ENCODE measurements at places on chromosomes 11 and 22.

DNA sequence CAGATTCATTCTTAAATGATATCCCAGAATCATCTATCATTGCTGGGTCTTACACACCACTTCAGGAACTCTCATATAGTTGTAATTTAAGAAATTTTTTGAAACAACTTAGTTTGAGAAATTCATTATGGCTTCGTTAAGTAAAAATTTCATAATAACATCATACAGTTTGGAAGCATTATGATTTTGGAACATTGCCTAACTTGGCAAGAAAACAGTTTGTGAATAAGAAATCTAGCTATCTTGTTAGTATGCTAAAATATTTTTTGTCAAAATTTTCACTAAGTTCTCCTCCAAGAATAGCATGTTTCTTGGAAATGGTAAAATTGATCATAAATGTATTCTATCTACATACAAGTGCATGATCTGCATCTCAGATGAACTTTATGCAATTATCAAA lies 217.7 kb downstream of the CNTN5 start:
- no peak for DNase-seq

- DNase-seq = no peak
These were observed 3.4 kb downstream of the LGR4 start for GRCh38 chr11:27468995-27469695.

- DNase-seq = no peak
These were observed 39.1 kb downstream of the MMP27 start for GRCh38 chr11:102666331-102666957.

DNA sequence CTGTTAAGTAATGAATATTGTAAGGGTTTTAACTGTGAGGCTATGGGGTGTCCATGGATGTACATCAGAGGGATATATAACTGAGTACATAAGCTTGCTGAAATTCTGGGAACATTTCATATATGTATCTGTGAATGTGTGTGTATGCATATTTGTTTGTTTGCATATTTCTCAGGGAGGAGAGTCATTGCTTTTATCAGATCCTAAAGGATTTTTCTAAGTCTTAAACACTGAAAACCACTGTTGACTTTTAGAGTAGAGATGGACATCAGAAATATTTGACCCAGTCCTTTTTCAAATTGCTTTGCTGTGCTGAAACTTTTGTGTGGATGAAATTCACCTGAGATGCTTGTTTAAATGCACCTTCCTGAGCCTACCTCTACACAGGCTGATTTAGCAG lies 410.6 kb downstream of the METTL15 start:
- no peak for DNase-seq

DNA sequence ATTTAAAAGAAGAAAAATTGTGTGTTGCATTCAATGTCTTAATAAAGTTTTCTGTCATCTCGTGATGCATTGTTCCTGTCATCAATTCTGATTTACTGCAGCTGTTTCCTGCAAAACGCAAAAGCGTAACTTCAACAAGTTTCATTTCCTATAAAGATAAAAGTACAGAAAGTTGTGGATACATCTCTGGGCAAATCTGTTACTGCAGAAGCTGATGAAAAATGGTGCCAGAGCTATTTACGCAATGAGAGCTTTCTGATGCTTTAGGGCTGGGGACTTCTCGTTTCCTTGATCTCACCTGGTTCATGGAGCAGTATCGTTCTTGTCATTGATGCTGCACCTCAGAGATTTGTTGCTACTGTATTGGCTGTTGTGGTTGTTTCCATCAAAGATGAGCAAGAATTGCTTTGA lies 15.5 kb upstream of the MS4A12 start:
- DNase-seq = no peak

GRCh38 chr22:40345271-40345670 lies 1.0 kb upstream of the ADSL start:
- DNase-seq = no peak

- no peak for DNase-seq
These were observed 252.8 kb downstream of the JRKL start for GRCh38 chr11:96642583-96642982.

- no peak for DNase-seq
These were observed 94.3 kb downstream of the SLC17A6 start for GRCh38 chr11:22432291-22433093.

DNA sequence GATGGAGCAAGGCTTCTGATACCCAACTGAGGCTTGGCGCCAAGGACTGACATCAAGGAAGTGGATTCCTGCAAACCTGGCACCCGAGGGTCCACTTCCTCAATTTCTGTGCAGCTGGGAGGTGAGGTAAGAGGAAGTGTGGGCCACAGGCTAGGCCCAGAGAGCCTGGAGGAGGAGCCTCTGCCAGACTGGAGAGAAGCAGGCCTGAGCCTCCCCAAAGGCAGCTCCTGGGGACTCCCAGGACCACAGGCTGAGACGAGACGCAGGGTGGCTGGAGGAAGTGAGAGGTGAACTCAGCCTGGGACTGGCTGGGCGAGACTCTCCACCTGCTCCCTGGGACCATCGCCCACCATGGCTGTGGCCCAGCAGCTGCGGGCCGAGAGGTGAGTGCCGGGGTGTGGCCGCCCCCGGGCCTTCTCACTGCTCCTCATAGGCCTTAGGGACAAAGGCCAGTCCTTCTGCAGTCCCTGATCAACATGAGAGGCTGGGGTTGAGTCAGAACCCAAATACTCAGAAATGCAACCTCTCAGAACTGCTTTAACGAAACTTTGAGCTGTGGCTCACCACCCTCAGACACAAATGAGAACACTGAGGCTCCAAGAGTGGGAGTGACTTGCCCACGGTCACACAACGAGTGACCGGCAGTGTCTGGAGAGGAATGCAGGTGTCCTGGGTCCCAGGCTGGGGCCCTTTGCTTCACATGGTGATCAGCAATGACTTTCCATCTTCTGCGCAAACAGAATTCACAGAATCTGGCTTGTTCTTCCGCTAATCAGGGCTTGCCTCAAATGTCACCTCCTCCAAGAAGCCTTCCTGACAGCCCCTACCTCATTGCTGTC lies at the start of gene NCF4:
NCF4 (plus strand) TSS at position 186 of the 839 bp plus-strand sequence; CDS start at position 352, 166 bp downstream.
- no peak for DNase-seq

DNA sequence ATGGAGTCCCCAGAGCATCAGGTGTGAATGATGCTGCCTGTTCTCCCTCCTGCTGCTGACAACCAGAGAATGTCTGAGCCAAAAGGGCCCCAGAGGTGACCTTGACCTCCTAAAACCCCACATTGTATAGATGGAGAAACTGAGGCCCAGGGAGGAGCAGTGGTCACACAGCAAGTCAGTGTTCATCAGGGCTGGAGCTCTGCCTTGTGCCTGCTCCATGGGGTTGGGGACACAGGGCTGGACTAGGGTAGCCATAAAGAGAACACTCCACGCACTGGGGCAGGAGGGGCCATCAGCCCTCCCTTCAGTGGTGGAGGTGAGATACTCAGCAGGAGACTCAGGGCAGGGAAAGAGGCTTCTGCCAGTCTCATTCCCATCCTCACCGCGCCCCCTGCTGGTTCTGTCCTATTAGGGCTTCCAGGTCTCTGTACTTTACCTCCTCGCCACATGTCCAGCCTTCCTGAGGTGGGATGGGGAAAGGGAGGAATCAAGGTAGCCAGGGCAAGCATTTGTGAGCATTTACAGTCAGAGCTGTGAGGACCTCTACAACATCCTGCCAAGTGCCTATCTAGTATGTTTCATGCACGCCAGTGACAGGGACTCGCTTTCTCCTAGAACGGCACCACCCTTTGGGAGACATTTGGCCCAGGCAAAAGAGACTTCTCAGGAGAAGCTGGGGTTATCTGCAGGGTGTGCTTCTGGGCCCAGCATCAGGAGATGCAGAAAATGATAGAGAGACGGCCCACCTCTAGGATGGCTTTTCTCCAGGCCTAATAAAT lies 43.2 kb downstream of the NEU3 start:
- peak; percentile 40 for DNase-seq

DNA sequence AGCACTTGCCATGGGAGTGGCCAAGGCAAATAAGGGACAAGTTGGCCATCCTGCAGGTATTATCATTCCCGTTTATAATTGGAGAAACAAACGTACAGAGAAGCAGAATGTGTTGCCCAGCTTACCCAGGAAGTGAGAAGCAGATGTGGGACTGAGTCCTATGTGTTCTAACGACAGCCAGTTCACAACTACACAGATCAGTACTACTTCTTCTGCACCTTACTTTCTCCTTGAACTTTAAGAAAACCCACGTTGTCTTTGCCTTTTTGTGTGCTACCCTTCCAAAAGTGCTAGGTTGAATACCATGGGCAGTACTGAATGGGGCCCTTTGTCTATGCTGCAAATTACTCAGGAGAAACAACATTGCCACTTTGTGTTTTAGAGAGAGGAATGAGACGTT lies 62.8 kb upstream of the BLID start:
- no peak for DNase-seq

DNA sequence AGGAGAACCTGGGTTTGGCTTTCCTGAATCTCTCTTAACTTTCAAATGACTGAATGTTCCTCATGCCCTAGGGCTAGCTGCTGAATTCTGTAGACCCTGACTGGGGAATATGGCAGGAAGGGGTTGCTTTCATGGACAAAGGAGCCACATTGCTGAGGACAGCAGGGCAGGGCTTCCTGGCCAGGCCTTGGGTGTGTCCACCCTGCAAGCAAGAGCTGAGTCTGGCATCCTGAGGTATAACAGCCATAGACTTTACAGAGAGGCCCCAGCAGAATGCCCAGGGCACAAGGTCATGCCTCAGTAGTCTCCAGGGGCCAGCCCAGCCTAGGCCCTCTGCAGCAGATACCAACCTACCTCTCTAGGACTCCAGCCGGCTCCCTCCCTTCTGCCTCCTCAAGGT lies 102.2 kb upstream of the RAG2 start:
- DNase-seq = no peak

DNA sequence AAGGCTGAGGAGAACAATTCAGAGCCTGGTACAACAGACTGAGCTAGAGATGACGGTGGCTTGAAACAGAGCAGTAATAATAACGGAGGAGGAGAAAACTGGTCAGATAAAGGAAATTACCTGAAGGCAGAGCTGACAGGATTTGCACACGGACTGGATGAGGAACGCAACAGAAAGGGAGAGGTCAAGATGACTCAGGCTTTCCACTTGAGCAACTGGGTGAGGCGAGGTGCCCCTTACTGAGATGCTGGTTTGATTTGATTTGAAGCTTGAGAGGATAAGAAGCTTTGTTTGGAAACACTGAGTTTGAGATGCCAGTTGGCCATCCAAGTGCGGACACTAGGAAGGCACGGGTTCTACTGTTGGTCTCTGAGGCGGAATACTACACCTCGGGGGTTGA lies 35.4 kb upstream of the NRIP3 start:
- DNase-seq = no peak

GRCh38 chr11:78189851-78190250 lies 1.1 kb downstream of the USP35 start:
- no peak for DNase-seq

GRCh38 chr11:118629761-118630661 lies 22.6 kb downstream of the PHLDB1 start:
- no peak for DNase-seq

DNA sequence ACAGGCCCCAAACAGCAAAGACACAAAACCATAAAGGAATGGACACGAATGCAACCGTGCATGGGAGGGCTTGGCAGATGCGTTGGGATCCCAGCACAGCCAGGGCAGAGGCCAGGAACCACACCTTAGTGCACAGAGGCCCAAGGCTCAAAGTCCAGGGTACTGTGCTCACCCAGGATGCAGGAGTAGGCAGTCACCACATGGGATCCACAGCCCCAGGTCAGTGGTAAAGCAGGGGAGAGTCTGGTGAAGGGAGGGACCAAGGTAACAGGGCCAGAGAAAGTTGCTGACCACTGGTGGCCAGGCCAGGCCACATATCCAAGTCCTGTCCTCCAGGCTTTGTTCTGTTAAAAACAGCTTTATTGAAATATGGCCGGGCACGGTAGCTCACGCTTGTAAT lies 6.5 kb upstream of the CERK start:
- no peak for DNase-seq

GRCh38 chr11:35748644-35749043 lies 86.1 kb downstream of the TRIM44 start:
- no peak for DNase-seq

DNA sequence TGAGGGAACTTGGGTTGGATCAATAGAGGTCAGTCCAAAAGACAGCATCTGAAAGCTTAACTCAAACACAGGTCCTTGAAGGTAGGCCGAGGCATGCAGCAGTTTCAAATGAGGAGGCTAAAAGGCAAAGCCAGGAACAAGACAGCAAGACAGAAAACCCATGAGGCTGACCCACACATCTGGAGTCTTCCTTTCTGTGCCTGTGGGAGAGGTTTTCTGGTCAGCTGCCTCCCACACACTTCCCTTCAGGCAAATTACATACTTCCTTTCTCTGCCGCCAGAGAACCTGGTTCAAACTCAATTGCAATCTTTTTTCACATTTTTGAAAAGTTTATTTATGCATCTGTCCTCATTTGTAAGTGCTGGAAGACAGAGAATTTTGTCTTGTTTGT lies 29.8 kb upstream of the CRTAM start:
- no peak for DNase-seq

DNA sequence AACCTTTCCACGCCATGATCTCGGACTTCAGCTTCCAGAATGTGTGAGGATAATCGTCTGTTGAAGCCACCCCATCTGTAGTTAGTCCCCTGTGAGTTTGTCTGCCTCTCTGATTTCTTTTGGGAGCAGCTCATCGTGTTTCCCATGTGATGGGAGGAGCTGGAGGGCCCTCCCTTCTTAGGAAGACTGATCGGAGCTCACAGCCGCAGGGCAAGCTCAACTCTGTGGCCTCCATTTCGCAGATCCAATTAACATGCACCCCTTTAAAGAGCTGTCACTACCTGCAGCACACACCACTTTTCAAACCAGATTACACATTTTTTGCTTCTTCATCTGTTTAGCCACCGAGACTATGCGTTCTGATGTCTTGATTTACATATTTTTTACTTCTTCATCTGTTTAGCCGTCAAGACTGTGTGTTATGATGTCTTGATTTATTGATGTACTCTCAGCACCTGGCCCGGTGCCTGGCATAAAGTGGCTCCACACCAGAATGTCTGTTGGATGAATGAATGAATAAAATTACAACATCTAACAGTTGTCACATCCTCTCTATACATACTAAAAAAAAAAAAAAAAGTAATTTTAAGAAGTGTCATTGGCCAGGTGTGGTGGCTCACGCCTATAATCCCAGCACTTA lies 14.9 kb upstream of the PPFIA1 start:
- DNase-seq = no peak

DNA sequence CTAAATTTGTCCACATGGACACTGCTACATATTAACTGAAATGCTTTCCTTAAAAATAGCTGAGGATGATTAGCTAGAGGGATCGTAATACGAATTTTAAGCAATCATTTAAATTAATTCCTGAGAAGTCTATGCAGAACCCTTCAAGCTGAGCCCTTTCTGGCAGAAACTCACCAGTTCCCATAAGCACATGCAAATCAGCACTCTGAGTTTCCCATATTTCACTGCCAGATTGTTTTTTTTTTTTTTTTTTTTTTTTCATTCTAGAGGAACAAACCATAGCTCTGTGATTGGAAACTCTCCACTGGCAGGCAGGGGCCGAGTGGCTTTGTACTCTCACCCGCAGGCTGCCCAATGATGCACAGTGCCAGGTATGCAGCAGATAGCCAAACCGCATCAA lies 145.6 kb downstream of the EFCAB6 start:
- no peak for DNase-seq

- DNase-seq = no peak
These were observed 420.7 kb upstream of the CADM1 start for GRCh38 chr11:115924744-115925567.

DNA sequence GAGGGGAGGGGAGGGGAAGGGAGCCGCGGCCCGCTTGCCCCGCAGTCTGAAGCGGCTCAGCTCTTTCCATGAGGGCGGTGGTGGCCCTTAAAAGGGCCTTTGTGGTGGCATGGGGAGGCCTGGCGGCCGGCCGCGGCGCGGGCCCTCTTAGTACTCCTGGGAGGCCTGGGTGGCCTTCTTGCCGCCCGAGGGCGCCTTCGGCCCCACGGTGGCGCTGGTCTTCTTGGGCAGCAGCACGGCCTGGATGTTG lies 6.9 kb downstream of the DPAGT1 start:
- peak; percentile 31 for DNase-seq
